ENCODE measurements at places on chromosomes 4 and X.

GRCh38 chr4:187444061-187444460 lies 551.5 kb upstream of the ZFP42 start:
- no peak for DNase-seq

GRCh38 chrX:107576841-107577240 lies 51.5 kb upstream of the PRPS1 start:
- no peak for DNase-seq

DNA sequence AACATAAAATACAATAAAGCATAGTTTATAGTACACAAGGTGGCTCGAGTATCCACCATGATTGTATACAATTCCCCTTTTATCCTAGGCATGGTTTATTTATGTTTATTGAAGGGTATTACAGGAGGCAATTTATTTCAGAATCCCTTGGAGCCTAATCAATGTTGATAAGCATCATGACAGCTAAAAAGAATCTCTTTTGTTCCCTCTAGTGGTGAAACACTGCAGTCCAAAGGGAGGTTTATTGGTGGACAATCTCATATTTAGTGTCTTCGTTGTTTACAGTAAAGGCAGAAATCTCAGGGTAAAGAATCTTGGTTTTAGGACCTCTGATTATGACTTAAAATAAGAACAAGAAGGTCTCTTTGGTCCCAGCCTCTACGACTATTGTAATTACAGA lies 1712.5 kb downstream of the C4orf33 start:
- peak; percentile 4 for DNase-seq

GRCh38 chr4:80202741-80203553 lies 5.6 kb downstream of the PRDM8 start:
- DNase-seq, result no peak

DNA sequence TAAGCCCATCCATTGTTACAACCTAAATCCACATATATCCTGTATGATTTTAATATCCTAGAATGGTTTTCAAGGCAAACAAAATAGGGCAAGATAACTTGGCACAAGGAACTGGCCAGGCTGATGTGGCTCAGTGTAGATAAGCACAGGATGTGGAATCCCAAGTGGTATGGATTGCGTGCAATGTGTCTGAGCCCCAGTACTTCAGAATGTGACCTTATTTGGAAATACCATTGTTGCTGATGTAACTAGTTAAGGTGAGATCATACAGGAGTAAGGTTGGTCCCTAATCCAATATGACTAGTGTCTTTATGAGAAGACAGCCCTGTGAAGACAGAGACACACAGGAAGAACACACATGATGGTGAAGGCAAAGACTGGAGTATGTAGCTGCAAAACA lies 72.4 kb downstream of the IL21 start:
- DNase-seq, result no peak

DNA sequence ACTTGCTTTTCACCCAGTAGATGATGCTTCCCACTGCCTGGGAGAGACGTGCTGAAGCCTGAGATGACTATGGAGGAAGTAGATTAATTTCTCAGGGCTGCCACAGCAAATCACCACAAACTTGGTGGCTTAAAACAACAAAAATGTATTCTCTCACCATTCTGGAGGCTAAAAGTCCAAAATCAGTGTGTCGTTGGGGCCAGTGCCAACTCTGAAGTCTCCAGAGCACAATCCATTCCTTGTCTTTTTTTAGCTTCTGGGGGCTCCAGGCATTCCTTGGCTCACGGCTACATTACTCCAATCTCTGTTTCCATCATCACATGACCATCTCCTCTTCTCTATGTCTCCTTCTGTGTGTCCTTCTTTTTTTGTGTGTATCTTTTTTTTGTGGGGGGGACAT lies 105.8 kb upstream of the C1QTNF7 start:
- no peak for DNase-seq

DNA sequence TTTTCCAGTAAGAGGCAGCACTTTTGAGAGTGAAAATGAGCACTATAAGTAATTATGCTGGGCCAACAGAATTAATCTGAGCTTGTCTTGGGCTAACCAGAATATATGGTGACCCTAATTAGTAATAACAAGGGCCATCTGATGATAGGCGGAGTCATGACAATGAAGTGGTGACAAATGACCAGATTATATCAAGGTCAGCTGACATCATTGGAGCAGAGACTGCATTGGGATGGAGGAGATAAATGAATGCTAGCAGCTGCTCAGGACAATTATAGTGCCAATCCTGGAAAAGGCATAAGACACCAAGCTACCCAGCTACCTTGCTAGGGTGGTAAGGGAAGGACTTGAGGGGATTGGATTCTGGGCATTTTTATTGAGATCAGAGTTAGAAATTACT lies 1548.7 kb downstream of the RPA4 start:
- DNase-seq, result no peak

DNA sequence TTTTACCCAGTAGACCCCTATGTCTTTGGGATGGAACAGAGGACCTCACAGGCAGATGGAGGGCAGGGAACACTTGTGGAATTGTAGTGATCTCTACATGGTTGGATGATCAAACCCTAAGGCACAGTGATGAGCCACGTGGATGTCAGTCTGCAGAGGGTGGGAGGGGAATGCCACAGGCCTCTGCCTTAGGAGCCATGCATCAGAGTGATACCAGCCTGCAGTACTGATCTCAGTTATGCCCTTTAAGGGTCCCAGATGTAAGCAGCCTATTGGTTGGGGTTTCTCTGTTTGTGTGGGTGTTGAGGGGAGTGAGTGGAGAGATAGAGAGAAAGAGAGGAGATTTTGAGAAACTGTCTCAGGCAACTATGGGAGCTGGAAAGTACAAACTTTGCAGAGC lies 39.9 kb upstream of the XAGE1B start:
- DNase-seq, result no peak

DNA sequence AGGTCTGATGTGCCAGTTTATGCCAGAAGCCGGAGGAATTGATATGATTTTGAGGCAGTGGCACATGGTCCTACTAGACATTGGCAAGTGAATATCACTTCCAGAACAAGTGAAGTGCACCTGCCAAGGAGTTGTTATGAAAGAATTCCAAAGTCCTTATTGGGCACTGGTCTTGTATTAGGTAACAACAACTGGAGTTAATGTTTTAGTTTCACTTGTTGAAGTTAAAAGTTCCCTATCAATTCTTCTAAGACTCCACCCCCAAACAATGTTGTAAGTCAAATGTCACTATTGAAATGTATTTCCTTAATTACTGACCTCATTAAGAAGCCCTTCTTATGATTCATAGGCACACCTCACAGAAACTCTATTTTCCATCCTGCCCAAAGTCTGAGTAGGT lies 3.1 kb downstream of the TET2 start:
- DNase-seq, result no peak

DNA sequence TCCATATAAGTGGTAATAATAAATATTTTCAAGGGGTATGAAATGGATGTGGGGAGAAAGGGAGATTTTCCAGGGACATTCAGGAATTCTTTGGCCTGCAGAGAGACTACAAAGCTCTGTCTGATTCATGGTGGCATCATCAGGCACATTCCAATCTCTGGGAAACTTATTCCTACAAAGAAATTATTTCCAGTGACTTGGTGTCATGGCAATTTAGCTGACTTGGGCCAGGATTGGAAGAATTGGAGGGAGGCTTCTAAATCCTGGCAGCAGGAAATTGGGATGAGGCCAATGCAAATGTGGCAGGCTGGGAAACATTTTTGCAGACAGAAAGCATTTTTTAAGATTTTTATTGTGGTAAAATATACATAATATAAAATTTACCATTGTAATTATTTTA lies 204.6 kb downstream of the RTL9 start:
- DNase-seq, result no peak

DNA sequence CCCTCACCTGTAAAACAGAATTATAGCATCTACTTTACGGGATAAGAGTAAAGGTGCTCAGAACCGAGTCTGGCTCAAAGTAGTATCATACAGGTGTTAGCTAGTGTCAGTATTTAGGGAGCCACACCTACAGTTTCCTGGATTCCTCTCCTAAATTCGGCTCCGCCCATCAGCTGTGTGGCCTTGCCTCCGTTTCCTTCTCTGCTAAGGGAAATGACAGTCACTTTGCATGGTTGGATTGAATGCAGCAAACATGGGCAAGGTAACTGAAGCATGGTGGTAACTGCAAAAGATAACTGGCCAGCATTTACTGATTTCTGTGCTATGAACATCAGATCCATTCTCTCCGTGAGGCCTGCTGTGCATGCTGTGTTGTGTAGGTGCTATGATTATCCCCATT lies 2.8 kb downstream of the PPP1R3F start:
- DNase-seq, result no peak

DNA sequence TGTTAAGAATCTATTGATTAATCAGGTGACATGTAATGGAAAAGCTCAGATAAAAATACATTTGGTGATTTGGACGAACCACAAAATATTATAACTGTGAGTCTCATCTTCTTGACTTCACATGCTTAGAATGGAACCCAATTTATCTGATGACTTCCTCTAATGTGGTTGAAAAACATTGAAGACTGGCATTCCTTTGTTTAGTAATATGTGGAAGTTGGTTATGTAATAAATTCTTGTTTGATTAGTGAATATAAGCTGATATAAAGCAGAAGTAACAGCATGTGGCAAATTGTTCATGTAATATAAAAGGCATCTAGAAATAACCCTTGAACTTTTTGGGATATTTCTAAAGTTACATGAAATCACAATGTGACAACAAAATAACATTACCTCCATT lies 9.7 kb downstream of the GIMD1 start:
- DNase-seq, result no peak

- no peak for DNase-seq
Measured at GRCh38 chrX:132738951-132739350, 219.5 kb downstream of the HS6ST2 start.

- DNase-seq, result peak; percentile 12
Measured at GRCh38 chr4:151099976-151100417, 569 bp downstream of the RPS3A start.

GRCh38 chrX:31179203-31179602 lies 107.4 kb upstream of the FTHL17 start:
- DNase-seq, result no peak

GRCh38 chr4:27638163-27638915 lies 777.7 kb downstream of the STIM2 start:
- no peak for DNase-seq

DNA sequence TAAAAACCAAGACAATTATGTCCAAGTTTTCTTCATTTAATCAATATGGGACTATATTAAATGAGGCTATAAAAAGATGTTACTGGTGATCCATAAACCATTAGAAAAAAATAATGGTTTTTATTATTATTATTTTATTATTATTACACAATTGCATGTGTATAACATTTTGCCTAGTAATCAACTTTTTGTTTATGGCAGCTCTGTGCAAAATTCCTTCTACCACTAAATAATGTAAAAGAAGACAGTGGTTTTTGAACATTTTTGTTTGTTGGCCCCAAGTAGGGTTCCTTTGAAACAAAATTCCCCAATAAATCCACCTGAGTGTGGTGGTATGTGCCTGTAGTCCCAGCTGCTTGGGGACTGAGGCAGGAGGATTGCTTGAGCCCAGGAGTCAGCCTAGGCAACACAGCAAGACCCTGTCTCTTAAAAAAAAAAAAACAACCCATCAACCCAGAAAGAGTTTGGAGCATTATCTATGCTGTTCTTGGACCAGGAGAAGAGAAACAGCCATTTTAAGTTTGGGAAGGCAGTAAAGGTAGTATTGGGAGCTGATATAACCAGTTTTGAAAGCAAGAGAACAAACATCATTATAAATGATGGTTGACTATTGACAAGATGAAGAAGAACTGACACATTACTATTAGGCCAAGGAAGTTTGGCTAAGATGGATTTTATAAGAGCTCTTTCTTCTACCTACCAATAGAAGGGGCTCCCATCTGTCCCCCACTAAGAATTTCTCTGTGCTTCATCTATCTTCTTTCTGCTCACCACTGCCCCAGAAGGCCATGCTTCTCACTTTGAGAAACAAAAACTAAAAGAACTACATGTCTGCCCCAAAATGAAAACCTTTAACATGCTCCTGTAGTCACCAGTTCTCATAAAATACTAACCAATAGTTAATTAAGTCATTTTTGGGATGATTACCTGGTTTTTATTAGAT lies 2.2 kb downstream of the TMEM156 start:
- DNase-seq, result no peak

DNA sequence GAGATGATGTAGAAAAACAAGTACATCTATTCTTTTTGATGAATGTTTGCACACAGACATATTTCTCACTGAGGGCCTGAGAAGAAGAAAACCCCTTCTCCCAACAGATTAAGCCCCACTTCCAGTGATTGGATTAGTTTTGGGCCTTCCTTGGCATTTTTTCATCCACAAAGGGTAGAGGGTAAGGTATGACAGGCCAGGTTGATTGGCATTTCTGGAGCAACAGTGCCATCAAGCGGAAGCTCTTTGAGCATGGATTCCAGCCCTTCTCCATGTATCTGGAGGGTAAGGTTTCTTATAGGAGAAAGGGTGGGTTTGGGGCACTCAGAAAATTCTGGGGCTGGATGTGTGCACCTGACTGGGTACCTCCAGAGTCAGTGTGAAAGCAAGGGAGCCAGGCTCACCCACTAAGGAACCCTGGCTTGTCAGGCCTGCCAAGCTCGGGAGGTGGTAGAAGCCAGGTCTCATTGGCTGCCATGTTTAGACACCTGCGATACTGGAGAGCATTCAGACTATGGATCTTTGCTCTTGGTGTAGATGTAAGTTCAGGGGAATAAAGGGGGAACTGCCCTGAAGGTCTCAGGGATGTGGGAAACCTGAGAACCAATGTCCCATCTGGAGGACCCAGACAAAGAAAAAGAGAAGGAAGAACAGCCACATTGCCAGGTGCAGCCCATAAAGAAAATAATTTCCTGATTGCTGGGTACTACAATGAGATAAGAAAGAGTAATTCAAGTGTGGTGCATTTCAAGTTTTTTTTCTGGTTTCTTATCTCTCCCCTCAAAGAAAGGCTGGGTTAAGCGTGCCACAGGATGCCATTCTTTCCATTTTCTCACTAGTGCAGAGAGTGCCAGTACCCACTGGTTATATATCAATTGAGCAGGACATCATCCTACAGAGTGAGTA lies 222.3 kb upstream of the AGTR2 start:
- no peak for DNase-seq

GRCh38 chr4:53593765-53594164 lies 2.5 kb upstream of the LNX1 start:
- no peak for DNase-seq

DNA sequence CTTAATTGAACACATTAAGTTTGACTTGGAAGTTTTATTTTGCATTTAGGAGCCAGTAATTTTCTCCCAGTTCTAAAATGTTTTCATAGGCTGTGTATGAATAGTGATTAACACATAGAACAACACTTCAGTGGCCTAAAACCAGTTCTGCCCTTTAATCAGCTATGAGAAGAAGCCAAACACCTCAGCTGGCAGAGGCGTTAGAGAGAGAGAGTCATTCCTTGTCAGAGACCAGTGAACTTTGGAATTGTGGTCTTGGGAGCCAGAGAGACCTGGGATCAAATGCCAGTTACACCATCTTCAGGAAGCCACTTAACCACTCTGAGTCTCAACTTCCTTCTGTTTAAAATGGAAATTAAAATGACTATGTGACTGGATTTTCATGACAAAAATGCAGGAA lies 39.3 kb upstream of the PRPS2 start:
- no peak for DNase-seq

GRCh38 chrX:136812286-136812685 lies 31.6 kb upstream of the ARHGEF6 start:
- no peak for DNase-seq

- DNase-seq, result no peak
Measured at GRCh38 chr4:148216866-148217814, 225.1 kb downstream of the NR3C2 start.

Measured in smooth muscle cell of the brain vasculature (primary cell).